Hematopoietic multipotent progenitor cell treated with erythropoietin and hydrocortisone succinate and interleukin-3 and kit ligand, for 8 days (in vitro differentiated cells): ENCODE measurements at places on chromosomes 2 and 18.

DNA sequence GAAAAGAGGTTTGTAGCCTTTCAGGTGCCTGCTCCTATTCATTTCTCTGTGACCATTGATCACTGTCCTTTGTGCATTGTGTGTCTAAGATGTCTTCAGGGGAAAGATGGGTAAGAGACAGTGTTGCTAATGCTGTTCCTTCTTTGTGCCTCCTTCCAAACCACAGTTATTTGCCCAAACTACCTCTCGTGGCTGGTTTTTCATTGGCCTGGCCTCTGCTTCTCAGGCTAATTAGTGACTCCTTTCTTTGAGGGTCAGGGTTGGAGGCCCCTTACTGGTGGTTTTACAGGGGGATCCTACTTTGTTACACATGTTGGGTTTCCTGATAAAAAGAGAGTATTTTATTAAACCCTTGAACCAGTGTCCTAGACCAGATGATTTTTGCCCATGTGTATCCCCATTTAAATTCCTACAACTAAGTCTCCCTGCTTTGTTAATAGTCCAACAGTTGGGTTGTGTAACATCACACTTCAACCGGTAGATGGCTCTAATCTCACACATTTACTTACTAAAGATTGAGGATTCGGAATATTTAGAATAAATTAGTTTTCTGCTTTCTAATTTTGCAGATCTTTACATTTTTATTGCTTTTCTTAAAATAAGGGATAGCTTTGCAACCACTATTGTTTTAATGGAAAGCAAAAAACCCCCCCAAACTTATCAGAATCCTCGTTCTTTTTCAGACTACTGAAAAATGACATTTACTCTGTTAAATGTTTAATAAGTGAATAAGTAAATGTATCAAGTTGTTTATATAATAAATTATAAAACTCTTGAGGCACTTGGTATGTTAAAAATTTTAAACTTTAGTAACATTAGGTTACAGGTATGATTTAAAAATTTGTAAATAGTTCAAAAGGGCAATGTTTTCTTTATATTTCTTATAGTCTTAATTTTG, 2.4 kb downstream of the MARS2 start:
- DNase-seq: peak; percentile 76

GRCh38 chr18:27235218-27235870, 50.2 kb upstream of the CHST9 start:
- DNase-seq: no peak

DNA sequence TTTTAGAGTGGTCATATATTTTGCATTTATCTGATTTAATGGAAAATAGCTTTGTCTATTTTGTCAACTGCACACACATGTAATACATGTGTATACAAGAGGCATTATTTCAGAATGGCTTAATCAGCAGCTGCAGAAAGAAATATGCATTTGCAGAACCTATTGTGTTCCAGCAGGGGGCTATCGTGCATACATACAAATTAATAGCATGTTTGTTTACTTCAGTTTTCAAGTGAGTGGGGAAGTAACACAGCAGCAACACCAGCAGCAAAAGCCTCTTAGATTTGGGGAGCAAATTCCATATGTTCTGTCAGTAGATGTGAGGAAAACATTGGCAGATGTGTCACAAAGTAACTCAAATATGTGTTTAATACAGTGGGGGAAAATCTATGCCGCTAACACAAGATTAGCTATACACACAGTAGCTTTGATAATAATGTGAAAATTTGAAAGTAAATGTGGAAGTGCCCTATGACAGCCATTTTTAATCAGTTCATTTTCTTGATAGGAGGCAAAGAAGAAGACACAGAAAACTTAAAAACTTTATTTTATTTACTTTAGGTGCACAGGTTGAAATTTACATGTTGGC, 218.1 kb downstream of the WDR7 start:
- DNase-seq: peak; percentile 66

DNA sequence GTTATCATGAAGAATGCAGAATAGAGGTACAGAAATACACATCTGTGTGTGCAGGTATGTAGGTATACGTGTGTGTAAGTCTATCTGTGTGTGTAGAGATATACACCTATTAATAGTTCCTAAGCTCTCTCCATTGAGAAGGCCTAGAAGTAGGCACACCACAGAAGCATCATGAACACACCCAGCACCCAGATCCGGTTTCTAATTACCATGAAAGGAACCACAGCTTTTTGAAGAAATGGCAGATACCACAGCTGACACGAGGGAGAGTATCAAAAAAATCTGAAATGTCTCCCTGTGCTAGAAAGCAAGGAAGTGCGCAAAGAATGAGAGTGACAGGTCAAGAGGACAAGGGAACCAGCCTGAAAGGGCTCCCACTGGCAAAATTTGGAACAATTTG, 27.7 kb upstream of the AP1S3 start:
- no peak for DNase-seq

DNA sequence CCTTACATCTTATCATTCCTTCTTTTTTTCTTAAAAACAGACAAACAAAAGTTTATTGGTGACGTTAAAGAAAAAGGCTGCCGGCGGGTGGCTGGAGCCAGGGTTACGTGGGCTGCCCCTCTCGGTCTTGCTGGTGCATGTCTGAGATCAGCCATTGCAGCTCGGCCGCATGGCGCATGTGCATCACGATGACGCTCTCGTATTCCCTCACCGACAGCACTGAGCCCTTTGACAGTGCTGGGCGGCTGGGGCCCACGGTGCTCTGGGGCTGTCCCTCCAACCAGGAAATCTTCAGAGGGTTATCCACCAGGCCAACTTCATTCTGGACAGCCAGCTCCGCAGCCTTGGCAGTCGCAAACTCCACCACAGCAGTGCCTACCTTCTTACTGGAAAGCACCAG, 1081.8 kb upstream of the TMEFF2 start:
- no peak for DNase-seq

DNA sequence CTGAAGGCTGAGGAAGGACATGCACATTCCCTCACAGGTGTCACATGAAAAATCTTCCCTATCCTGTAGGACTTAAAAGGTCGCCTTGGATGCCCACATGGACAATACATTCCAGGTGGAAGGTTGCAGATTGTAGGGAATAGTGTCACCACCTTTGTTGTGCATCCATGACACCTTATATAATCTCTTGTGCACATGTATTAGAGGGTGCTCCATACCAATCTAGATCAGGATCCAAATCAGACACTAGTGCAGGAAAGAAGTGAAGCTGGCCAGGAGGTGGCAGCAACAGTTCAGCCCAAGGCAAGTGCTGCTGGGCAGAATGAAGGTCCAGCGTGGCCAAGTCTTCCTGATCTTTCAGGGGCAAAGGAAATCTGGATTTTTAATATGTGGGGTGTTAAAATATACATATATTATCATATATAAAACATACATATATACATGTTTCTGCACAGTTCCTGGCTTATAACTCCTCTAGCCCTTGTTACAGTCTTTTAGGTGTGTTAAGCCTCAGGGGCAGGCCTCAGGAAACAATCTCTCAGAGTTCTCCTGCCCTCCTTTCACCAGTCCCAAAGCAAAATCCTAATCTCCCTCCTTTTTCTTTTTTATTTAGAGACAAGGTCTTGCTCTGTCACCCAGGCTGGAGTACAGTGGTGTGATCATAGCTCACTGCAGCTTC, 16.6 kb downstream of the NIF3L1 start:
- peak; percentile 82 for DNase-seq

GRCh38 chr18:23247896-23248295, 112.6 kb downstream of the CABLES1 start:
- no peak for DNase-seq

- DNase-seq: no peak
Measured at GRCh38 chr2:219812672-219813071, 185.2 kb downstream of the SLC4A3 start.

DNA sequence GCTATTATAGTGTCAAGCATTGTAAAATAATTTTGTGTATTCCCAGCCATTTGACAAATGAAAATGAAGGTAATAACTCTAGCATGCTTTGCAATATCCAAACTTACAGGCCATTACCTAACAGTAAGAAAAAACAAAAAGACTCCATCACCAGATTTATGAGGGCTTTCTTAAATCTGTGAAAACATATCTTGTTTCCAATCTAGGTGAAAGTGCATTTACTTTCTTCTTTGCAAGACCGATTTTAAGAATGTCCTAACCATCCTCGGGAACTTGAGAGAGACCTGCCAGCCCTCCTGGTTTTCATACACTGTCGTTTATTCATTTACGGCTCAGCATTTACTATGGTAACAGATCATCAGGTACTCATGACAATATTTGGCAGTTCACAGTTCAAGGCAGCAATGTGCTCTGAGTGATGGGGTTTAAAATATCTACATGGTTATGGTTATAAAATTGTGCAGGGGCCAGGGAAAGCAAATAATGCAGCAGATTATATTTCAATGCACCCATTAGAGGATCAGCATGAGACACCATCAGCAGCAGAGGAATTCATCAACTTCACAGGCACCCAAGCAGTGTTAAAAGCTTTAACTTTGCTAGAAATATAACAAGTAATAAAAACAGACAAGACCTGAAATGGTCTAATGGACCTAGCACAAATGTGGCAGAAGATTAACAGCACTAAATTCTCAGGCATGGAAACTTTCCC, 34.4 kb upstream of the PARD3B start:
- DNase-seq: no peak

GRCh38 chr2:191265311-191266170, 20.3 kb downstream of the MYO1B start:
- DNase-seq: no peak

- no peak for DNase-seq
Measured at GRCh38 chr2:55999231-55999630, 75.6 kb upstream of the EFEMP1 start.

- DNase-seq: no peak
Measured at GRCh38 chr2:238940806-238941205, 92.9 kb downstream of the TWIST2 start.

- DNase-seq: no peak
Measured at GRCh38 chr2:203238292-203238703, 520 bp upstream of the CYP20A1 start.

- DNase-seq: no peak
Measured at GRCh38 chr2:101405351-101405899, 18.1 kb upstream of the CREG2 start.

DNA sequence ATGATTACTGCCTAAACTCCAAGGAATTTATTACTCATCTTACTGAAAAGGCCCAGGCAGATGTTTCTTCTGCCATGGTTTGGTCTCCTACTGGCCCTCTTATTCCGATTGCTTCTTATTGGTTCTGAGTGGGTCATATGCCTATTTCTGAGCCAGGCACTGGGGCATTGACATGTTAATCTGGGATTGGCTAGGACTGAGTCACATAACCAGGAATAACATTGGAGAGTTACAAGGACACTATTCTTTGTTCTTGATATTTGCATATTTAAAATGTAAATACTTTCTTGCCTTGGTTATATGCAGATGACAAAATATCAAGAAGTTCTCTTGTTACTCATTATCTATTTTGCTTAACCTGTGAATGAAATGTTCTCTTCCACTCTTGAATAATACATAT, 534.4 kb upstream of the SLC39A10 start:
- no peak for DNase-seq

GRCh38 chr18:69730664-69731063, 217.0 kb downstream of the CD226 start:
- DNase-seq: no peak

DNA sequence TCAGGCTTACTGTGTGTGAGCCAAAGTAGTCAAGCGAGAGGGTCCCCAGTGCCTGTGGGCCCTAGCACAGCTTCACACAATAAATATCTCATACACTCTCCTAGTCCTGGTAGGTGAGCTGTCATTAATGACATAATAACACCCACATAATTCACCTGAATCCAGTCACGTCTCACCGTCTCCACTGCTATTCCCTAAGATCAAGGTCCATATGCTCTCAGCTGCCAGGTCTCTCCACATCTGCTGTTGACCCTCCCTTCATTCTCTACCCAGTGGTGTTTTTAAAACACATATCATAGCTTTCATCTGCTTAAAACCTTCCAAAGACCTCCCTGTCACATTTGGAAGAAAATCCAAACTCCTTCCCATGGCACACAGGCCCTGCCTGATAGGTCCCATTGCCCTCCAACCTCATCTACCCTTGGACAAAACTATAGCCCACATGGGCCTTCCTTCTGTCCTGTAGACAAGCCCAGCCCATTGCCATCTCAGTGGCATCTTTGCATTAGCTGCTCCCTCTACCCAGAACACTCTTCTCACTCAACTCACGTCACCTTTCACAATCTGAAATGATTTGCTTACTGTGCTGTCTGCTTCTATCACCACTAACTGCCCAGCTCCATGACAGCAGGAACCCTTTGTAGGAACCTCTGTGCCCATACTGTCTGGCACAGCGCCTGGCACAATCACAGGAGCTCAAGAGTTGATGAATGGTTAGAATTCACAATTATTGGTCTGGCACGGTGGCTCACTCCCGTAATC, 7.5 kb downstream of the KCNG3 start:
- no peak for DNase-seq

DNA sequence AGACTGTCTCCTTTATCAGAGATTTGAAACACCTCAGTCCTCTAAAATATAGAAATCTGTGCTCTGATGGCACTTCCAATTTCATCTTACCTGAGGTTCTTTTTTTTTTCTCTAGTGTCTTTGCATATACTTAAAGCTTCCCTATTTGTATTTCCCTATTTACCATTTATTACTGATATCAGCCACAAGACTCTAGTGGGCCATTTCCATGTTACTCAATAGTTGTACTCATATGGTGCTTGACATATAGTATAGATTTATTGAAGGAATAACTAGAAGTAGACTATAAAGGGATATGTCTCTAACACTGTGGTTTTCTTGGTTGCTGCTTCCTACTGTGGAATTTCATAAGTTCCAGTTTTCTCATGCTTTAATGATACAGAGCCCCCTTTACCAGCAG, 3.0 kb downstream of the RBM45 start:
- no peak for DNase-seq

- no peak for DNase-seq
Measured at GRCh38 chr2:62808554-62808953, 103.0 kb downstream of the EHBP1 start.

- no peak for DNase-seq
Measured at GRCh38 chr2:169978402-169979017, 151.3 kb downstream of the UBR3 start.

GRCh38 chr2:56207760-56208159, 24.0 kb downstream of the CCDC85A start:
- DNase-seq: no peak

- no peak for DNase-seq
Measured at GRCh38 chr2:159229476-159230144, 56.9 kb downstream of the WDSUB1 start.

- no peak for DNase-seq
Measured at GRCh38 chr2:39145906-39146421, 25.1 kb upstream of the SOS1 start.

GRCh38 chr2:230924092-230924469, 961 bp downstream of the GPR55 start:
- DNase-seq: no peak

DNA sequence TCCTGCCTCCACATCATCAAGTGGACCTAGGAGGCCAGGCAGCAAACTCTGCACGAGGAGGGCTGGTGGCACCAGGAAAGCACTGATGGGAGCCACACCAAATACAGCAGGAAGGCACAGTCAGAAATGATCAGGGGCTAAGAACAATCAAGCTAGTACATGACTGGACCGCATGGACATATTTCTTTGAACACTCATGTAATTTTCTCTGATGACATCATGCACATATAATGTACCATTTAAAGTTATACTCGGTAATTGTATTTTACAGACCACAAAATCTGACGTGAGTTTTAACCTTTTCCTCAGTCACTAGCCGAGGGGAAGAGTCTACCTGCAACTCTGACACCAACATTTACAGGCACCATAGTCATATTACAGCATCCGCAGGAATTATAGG, 76.7 kb downstream of the XDH start:
- no peak for DNase-seq

- no peak for DNase-seq
Measured at GRCh38 chr2:171318463-171318934, 115.3 kb downstream of the METTL8 start.
